Activated naive CD4-positive, alpha-beta T cell treated with Interleukin-2 at 50 U/mL for 16 hours (primary cell): ENCODE measurements at places on chromosomes 6 and 20.

- DNase-seq: no peak
Observed at GRCh38 chr6:151536188-151536479, 42.3 kb downstream of the CCDC170 start.

GRCh38 chr6:24875534-24875901 lies 60.2 kb downstream of the RIPOR2 start:
- no peak for DNase-seq

DNA sequence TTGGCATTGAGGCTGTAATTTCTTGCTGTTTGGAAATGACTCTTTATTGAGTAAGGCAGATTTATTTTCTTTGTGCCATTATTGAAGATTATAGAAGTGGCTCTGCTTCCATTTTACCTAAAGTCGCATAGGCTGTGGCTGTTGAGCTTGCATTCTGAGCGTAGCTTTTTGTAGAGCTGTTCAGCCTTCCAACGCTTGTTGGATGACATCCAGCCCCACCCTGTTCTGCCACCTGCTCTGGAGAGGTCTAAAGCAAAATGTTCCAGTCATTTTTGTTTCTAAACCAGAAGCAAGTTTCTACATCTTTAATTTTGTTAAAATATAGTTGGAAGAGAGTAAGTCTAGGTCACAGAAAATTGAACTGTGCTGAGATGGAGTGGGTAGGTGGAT lies 24.4 kb downstream of the UST start:
- no peak for DNase-seq

DNA sequence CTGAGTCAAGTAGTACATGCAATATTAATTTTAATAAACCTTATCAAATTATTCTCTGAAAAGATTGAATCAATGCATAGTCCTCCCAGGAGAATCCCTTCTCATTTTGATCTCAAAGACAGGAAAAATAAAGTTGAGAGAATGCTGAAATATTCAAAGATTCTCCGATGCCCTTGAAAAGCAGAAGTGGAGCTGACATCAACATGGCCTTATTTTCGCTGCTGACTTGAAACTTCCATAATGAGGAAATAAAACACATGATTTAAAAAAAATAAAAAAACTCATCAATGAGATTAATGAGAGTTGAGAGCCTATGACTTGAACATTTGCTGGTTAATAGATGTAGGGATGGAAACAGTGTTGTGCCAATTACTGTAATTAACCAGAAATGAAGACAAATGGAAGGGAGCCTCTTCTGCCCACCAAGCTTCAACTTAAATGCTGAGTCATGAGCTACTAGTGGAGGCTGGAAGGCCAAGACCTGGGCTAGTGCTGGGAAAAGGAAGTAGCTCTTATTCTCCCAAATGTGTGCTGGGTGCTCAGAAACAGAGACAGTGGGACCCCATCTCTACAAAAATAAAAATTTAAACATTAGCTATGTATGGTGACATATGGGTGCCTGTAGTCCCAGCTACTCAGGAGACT lies 139.9 kb downstream of the BFSP1 start:
- no peak for DNase-seq

DNA sequence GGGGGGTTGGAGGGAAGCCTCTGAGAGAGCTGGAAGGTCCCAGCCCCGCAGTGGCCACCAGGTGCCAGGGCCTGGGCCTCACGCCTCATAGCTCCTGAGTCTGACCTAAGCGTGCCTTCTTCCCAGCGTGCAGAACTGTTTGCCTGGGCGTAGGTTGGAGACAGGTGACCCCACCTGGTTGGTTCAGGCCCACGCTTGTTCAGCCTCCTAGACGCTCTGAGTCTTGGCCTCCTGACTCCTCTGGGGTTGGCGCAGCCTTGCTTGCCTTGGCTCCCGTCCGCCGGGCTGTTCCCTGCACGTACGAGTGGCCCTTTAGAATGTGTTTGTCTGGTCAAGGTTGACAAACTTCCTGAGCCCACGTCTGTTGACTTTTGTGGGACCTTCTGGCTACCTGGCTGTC lies 70.8 kb downstream of the EYA2 start:
- no peak for DNase-seq

DNA sequence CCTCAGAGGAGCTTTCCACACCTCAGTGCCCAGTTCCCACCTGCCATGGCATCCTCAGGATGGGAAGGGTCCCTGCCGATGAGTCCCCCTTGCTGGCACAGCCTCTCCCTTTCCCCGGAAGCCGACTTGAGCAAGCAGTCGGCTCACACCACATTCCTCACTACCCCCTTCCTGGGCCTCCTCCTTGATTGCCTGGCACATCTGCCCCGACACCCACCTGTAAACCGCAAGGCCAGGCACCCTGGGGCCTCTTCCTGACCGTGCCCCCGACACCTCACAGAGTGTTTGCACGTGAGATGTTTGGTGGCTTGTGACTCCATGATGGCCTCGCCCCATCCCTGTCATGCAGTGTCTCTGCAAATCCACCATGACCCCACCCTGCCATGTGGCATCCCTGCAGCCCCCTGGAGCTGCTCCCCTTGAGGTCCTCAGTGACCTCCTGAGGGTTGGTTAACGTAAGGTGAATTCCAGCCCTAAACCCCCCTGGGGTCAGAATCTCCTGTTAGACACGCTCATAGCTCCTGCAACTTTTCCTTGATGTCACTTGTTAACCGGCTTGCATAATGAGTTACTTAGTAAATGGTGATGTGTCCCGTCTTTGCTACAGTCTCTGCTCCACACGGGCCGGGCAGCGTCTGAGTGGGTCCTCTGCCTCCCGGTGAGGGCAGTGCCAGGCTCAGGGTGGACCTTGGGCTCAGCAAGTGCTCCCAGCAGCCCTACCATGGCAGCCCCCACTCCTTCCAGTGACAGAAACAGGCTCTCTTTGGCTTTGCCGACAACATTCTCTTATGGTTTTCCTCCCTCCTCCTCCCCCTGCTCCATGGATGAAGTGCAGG lies 115.9 kb upstream of the FRMD1 start:
- no peak for DNase-seq

DNA sequence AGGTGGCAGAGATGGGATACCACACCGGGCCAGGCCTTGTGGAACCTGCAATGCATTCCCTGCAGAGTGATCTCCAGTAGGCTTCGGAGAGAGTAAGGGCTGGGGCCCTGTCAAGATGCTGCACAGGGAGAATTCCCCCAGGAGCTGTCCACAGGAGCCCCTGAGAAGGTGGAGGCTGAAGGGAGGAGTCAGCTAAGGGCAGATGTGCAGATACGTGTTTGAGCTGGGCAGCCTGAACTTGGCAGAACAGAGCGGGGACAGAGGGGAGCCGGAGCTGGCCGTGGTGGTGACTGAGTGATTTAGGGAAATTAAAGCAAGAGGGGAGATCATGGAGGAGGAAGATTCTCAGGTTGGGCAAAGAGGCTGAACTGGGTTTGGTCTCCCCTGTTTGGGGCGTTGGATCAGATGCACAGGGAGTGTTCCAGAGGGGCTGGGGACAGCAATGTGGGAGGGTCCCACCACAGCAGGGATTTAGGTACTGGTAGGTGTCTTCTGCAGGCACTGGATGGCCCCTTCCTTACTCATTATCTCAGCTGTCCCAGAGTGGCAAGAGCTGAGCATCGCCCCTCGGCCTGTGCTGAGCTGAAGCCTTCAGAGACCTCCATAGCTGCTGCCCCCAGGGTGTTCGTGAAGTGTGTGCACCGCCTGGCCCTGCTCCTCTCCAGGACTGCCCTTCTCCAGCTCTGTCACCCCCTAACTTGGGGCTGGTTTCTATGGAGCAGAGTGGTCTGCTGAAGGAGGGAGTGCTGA lies 3.8 kb upstream of the NCR2 start:
- DNase-seq: no peak

DNA sequence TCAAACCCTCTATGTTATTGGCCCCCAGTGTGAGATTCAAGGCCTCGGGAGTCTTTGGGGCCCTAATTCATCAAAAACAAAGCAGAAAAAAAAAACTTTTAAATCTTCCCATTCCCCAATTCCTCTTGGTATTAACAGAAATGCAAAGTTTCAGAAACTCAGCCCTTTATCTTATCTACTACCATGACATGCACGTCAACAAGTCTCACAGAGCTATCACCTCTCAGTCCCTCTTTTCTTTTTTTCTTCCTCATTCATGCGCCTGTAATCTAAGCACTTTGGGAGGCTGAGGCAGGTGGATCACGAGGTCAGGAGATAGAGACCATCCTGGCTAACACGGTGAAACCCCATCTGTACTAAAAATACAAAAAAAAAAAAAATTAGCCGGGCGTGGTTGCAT lies 22.7 kb downstream of the SAMD3 start:
- DNase-seq: no peak

DNA sequence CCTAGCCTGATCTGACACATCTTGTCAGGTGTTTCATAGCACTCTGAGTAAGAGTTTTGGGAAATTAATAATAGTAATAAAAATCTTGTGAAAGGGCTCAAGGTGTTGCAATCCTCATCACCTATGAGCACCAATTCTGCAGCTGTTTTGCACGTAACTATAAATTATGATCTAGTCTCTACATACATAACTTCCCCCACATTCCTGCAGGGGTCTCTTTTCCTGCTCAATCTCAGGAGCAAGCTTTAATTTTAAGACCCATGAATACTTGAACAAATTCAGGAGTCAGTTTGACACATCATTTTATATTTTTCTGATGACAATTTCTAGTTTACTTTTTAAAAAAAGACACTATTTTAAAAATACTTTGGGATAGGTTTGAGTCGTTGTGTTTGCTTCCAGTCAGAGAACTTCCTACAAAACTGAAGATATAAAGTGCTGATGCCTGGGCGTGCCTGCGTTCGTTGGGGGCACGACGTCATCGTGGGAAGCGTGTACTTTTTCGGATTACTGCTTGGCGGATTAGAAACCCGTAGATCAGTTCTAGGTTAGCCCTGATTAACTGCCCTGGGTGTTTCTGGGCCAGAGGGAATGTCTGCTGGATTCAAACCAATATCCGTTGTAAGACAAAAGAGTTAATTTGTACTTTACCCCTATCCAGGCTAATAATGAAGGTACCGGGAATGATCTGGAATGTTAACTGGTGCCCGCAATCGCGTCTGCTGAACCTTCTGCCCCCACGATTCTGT lies 1.0 kb upstream of the E2F3 start:
- DNase-seq: peak; percentile 45

DNA sequence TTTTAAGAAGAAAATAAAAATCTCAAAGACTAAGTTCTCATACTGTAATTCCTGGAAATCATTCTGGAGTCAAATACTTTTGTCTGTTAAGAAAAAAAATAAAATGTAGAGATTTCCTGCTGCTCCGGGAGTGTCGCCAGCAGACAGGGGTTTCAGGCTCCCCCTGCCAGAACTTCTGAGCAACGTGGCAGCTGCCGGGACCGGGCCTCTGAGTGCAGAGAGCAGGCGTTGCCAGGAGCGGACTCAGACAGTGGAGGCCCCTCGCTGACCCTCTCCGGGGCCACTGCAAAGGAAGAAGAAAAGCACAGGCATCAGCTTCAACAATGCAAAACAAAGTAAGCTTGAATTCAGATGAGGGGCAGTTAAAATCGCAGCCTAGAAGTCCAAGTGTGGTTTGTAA lies 95.5 kb downstream of the THBS2 start:
- no peak for DNase-seq

- DNase-seq: no peak
Observed at GRCh38 chr6:141464896-141465295, 667.8 kb upstream of the GJE1 start.

GRCh38 chr6:15621203-15622044 lies 41.4 kb downstream of the DTNBP1 start:
- no peak for DNase-seq

DNA sequence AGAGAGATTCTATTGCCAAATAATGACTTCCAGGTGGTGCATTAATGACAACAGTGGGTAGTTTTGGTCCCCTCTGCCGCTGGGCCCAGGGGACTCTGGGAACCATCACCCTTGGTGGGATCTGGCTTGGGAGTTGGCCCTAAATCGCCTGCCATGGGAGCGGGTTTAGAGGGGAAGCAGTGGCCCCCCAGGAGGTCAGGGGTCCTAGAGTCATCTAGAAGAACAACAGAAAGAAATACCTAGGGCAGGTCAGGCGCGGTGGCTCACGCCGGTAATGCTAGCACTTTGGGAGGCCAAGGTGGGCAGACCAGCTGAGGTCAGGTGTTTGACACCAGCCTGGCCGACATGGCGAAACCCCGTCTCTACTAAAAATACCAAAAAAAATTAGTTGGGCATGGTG lies 17.8 kb upstream of the ARFGEF2 start:
- DNase-seq: no peak

GRCh38 chr6:45504947-45505346 lies 127.2 kb upstream of the SUPT3H start:
- no peak for DNase-seq

DNA sequence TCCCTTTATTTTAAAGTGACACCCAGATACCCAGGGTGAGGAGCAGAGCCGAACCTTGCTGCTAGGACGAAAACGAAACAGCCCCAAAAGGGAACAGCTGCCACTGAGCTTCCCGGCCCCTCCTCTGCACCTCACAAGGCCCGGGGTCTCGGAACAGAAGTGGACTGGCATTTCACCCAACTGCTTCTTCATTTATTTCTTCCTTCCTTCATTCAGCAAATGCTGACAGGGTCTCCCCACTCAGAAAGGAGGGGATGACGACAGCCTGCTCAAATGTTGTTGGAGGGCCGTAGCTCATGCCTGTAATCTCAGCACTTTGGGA lies 220.3 kb downstream of the PREX1 start:
- no peak for DNase-seq

DNA sequence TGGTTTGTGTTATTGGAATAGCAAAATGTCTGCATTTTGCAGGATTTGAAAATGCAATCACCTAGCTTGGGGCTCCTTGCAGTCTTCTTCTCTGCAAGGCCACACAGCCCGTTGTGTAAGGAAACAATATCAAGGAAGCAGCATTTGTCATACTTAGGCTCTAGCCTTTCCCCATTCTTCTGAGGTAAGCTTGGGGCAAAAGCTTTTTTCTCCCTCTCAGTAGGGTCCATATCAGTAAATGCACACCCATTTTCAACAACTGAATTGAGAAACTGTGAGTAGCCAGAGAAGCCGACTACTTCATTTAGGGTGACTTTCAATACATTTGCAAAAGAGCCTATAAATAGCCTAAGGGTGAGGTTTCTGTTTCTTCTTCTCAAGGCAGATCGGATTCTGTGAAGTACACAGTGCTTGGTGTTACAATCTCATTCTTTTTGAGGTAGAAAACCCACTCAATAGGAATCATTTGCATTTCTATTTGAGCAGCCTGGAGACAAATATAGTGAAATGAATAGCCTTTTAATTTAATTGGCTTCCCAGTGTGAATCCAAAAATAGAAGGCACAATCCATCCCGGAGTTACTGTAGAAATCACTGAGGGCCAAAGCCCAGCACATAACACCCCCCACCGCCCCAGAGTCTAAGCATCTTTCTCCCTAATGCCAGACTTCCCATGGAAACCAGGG lies 61.8 kb downstream of the BTBD3 start:
- DNase-seq: no peak

GRCh38 chr6:141877275-141877983 lies 255.3 kb upstream of the GJE1 start:
- no peak for DNase-seq

- no peak for DNase-seq
Observed at GRCh38 chr20:45810191-45810970, 2.1 kb upstream of the UBE2C start.
